ENCODE measurements at places on chromosomes 1 and 21.

DNA sequence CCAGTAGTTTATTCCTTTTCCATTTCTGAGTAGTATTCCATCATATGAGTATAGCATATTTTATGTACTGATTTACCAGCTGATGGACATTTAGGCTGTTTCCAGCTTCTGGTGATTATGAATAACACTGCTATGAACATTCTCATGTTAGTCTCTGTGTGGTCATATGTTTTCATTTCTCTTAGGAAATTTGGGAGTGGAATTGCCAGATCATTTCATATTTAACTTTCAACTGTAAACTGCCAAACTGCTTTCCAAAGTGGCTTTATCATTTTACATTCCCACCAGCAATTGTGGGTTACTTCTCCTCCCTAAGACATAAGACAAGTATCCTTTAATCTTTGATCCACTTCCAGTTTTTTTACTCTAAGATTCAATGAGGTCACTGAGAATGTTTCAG is 85.7 kb upstream of the RALGPS2 start:
- no peak for DNase-seq

DNA sequence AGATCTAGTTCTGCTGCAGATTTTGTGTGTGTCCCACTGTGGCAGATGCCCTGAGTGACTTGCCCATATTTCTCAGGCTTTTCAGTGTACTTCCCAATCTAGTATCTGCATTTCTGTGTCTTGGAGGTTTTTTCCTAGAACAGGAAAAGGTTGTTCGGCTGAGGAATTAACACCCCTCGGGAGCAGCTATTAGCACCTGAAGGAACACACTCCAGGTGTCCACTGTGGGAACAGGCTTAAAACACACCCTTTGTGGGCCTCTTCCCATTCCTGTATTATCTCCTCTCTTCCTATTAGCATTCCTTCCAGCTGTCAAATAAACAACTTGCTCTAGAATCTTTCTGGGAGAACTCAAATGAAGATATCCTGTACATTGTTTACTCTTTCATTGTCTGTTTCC is 178.3 kb downstream of the HMCN1 start:
- no peak for DNase-seq

GRCh38 chr1:182649041-182649440 is 35.3 kb downstream of the RGS8 start:
- no peak for DNase-seq

DNA sequence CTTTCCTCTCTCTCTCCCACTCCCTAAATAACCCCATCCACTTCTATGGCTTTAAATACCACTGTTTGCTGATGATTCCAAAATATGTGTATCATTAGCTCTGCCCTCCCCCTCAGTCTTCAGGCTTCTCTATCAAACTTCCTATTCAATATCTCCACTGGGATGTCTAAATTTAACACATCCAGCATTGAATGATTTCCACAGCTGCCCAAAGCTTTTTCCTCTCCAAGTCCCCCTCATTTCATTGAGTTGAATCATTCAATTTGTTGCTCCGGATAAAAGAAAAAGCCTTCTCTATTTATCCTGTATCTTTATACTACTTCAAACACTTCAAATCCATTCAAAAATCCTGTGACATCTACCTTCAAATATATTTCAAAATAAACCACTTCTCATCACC is 225.0 kb downstream of the SEC16B start:
- DNase-seq, result no peak

DNA sequence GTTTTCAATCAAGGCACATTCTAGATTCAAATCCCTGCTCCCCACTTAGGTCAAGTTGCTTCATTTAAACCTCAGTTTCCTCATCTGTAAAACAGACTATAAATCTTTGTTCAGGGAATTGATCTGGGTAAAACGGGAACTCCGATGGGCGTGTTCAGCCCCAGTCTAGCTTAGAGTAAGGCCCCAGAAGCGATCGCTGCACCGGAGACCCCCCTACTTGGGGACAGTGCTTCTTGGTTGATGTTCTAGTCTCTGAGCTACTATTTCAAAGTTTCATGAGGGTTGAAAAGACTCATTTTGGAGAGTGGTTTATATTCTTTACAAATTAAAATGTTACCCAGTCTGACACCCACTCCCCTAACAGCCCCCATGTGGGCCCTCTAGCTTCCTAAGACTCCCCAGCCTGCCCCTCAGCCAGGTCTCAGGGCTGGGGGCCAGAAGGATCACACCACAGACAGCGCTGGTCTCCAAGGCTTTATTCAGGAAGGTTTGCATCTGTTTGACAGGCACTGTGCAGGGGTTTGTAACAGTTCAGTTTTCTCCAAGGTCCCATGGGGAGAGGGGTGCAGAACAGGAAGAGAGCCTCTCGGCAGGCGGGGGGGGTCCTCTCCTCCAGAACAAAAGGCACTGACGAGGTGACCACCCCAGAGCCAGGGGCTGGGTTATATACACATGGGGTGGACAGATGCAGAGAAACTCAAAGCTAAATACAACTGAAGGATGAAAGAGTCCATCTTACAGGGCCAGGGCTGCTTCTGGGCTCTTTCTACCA is 82.9 kb downstream of the STUM start:
- no peak for DNase-seq

DNA sequence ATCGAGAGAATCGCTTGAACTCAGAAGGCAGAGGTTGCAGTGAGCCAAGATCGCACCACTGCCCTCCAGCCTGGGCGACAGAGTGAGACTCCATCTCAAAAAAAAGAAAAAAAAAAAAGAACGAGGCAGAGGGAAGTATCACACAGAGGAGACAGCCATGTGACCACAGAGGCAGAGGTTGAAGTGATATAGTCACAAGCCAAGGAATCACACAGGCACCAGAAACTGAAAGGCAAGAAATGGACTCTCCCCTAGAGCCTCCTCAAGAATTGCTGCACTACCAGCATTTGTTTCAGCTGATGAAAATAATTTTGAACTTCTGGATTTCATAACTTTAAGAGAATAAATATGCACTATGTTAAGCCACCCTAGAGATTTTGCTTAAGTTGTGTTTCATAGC is 459.6 kb downstream of the PTPRC start:
- no peak for DNase-seq

- DNase-seq, result no peak
These were observed 184.5 kb downstream of the DHRS3 start for GRCh38 chr1:12433323-12434053.

DNA sequence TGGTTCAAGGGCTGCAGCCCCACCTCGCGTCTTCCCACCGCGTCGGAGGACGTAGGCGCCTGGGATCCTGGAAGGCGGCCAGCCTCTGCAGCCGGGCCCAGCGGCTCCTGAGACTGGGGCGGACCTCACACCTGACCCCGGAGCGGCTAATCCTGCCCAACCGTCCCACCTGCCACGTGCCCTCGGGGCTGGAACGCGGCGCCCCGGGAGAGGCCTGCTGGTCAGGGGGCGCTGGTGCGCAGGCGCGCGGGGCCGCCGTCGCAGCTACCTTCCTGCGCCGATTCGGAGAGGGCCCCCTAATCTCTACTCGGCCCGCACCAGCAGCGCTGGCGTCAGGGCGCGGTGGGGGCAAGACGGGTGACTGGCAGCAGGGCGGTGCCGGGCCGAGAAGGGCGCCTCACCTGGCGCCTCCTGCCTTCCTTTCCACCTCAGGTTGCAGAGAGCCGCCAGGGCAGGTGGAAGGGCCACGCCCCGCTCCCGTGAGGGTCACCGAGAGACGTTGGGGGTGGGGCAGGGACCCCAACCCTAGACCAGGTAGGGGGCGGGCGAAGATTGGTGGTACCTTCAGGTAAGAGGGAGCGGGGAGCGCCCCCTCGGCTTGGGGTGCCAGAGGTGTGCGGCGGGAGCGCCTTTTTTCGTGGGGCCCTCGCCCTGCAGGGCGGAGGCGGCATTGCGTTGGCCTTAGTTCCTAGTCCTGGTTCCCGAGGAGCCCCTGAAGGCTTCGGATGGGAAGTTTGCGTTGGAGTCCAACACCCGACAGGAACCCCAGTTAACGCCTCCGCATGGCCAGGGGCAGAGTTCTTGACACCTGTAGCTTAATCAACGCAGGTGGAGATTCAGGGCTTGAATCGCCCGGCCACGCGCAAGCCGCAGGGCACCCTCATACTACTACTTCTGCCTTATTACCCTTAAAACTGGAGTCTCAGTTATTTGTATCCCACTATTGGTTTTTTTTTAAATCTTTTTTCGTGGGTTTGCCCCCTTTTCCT is at the start of gene TDRD5:
Gene TDRD5 (plus strand): TSS at position 241 of the 989 bp plus-strand sequence. CDS start 784 bp downstream, outside the sequence.
- no peak for DNase-seq

GRCh38 chr1:200415227-200415626 is 5.4 kb upstream of the ZNF281 start:
- DNase-seq, result no peak

DNA sequence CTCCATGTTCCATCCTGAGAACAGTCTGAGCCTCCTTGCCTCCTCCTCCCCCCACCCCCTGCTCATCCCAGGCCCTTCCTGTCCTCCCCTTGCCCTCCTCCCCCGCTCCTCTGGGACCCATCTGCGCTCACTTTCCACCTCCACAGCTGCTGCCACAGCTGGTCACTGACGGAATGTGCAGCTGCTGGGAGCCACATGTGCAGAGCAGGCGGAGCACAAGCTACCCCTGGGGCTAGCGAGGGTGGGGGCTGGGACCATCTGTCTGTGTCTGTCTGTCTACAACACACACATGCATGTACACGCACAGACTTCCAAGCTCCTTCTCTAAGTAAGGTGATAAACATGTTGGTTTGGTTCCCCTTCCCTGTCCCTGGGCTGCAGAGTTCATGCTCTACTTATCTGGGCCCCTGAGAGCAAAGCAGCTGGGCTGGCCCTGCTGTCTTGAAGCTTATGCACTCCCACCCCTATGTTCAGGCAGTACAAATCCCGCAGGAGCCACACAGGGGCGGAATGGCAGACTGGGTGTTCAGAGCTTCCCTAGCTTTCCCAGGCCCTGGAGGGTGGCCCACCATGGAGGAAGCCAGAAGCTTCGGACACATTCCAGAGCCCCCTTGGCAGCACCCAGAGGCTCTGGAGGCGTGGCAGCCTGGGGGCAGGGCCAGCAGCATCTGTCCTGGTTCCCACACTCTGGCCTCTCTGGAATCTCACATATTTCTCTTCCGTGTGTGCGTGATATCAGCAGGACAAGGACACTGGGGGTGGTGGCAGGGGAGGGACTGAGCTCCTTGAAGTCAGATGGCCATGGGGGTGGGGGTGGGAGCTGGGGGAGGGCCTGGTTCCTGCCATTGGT is 7.0 kb upstream of the HEYL start:
- peak; percentile 88 for DNase-seq

DNA sequence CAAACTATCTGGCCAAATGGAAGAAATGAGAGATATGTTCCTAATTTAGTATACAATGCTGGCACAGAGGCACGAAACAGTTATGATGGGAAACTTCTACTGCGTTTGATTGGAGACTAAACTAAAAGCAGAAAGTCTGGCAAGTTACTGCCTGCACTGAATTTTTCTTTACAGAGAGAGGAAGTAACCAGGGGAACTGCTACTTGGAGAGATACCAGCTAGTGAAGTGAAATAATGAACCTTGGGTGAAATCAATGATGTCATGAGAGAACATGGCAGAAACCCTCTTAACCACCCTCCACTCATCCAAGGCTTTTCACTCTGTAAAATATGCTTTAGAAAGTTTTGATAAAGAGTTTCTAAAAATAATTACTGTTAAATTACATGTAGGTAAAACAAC is 29.3 kb downstream of the NIBAN1 start:
- DNase-seq, result no peak

DNA sequence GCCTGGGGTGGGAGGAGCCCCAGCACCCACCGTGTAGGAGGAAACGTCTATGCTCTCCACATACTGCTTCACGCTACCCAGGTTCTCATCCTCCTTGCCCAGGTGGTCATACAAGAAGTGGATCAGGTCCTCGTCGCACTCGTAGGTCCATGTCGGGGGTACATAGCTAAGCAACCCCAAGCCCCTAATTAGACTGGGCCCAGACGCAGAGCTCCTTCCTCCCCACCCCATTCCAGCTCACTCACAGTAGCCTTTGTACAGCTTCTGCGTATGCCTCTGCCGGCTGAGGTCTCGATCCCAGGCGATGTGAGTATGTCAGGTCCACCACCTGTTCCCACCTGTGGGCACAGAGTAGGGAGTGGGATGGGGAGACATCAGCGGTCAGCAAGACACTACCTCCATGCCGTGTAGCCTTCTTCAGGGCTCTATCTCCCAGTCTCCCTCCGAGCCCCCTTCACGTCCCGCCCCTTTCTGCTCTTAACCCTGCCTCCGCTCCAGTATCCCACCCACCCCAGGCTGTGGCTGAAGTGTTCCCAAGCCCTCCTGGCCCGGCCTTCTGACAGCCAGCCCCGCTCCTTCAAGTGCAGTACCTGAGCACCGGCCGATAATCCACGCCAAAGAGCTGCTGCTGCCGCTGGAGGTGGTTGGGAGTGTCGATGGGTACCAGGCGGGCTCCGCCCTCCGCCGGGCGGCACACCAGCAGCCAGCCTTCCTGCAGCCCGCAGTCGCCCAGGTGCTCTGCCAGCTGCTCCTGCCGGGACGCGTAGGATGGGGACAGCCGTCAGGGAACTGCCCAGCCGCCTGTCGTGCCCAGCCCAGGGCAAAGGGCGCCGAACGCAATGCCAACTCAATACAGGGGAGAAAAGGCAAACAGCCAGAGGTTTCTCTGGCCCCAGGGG is 919 bp downstream of the HECTD3 start:
- DNase-seq, result peak; percentile 77

DNA sequence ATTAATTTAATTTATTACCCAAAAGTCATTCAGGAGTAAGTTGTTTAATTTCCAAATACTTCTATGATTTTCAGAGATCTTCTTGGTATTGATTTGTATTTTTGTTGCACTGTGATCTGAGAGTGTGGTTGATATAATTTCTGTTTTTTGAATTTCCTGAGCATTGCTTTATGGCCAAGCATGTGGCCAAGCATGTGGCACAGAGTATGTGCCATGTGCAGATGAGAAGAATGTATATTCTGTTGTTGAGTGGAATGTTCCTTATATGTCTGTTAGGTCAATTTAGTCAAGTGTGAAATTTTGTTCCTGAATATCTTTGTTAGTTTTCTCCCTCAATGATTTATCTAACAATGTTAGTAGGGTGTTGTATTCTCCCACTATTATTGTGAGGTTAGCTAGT is 25.3 kb upstream of the IFI16 start:
- no peak for DNase-seq

GRCh38 chr1:147541672-147542568 is 619 bp downstream of the BCL9 start:
- no peak for DNase-seq

GRCh38 chr1:76769911-76770310 is 97.4 kb upstream of the ST6GALNAC5 start:
- no peak for DNase-seq

DNA sequence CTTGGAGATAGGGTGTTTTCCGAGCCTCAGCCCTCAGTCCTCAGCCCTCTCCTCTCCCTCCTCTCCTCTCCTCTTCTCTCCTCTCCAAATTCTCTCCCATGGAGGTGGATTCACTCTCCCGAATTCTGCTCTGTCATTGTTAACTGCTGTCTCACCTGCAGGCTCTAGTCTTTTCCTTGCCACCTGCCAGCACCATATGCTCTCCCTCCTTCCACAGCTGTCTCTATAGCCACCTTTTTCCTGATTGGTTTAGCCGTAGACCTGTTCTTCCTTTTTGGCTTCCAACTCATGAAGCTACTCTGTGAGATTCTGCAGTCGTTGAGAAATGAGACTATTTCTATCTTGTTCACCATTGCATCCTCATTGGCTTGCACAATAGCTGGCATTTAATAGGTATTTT is 19.7 kb downstream of the COG2 start:
- DNase-seq, result no peak

GRCh38 chr1:166977951-166978350 is 2.6 kb upstream of the ILDR2 start:
- no peak for DNase-seq

- DNase-seq, result no peak
These were observed 21.4 kb downstream of the AIM2 start for GRCh38 chr1:159055181-159055641.
